ENCODE measurements at places on chromosomes 4 and X.

DNA sequence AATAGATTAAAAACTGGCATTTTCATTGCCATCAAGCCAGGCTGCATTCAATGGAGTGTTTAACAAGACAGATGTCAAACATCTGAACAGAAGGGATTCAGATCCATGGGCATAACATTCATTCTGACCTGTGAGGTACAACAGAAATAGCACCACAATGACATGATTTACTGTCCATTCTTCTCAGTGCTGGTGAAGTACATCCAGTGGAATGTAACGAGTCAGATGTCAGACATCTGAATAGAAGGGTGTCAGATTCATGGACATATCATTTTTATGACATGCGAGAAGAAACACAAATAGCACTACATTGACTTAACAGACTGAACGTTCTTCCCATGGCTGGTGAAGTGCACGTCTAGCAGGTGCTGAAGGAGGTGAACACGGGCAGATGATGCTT is 186.4 kb downstream of the PPP4R3C start:
- no peak for DNase-seq

DNA sequence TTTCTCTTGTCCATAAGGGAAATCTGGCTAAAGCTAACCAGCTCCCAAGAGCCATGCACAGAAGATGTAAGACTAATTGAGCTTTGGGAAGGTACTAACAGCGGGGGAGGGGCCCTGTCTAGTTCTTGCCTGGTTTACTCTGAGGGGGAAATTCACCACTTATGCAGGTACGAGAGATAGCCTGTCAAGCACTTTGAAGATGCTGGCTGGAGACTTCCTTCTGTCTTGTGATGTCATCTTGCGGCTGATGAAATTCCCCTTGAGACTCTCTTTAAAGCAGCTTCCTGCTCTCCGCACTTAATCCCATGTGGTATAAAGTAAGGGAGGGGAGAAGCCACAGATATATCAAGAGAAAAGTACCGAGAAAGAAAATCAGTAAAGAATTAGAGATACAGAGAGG is 345.3 kb downstream of the MAPK10 start:
- no peak for DNase-seq

DNA sequence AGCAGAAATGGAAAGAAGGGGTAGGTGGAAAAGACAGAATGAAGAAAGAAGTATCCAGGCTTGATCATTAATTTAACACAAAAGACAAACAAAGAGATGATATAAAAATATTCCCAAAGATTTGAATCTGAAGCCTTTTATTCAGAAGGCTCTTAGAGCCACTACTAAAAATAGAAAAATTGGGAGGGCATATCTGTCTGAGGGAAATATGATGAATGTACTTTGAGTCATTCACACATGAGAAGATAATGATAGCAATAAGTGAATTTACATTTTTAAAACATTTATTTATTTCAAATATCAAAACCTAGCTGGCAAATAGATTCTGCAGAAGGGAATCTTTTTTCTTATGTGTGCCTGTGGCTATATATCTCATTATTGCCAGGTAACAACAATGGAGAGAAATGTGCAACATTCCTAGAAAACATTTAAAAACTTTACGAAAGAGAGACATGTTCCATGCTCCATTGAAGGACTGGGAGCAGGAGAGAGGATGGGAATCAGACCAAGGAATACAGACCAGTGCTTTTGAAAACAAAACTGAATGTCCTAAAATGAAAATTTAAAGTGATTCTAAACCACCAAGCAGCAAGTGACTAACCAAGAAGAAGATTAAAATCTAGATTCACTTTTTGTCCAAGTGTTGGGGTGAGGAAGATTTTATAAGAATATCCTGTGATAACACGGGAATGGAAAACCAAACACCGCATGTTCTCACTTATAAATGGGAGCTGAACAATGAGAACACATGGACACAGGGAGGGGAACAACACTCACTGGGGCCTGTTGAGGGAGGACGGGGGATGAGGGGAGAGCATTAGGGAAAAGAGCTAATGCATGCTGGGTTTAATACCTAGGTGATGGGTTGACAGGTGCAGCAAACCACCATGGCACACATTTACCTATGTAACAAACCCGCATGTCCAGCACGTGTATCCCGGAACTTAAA is 41.2 kb downstream of the ANXA5 start:
- no peak for DNase-seq

DNA sequence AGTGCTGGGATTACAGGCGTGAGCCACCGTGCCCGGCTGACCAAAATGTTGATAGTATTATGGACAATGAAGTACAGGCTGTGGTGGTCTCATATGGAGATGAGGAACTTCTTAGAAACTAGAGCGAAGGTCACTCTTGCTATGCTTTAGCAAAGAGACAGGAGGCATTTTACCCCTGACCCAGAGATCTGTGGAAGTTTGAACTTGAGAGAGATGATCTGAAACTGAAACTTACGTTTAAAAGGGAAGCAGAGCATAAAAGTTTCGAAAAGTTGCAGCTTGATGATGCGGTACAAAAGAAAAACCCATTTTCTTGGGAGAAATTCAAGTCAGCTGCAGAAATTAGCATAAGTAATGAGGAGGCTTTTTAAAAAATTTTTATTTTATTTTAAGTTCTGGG is 8.5 kb upstream of the CTAG2 start:
- no peak for DNase-seq

DNA sequence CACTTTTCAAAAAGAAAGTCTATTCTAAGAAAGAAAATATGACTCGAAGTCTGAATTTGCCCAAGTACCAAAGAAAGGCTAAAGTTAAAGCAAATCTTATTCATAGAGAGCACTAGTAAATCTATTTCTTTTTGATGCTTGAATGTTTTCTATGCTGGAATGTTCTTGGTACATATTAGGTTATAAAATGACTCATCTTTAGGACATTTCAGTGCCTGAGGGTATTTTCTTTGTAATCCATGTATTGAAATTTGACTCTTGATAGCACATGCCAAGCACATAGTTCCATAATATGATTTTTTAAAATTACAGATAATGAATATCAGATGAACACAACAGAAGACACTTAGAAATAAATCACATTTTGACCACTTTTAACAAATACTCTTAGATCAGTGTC is 232.8 kb downstream of the TRIML1 start:
- DNase-seq: no peak

DNA sequence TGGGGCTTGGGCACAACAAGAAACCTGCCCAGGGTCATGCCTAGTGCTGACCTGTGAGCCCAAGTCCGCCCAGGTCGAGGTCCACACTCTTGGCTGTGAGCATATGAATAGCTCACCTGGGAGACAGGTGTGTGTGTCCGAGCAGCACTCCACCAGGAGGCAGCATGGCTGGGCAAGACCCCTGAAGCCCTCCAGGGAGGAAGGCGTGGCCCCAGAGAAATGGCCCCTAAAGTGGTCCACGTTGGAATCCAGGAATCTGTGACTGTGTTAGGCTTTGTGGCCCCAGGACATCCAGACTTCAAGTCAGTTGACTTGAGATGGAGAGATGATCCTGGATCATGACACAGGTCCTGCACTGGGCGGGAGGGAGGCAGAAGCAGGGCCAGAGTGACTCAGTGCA is 138.8 kb downstream of the CPZ start:
- no peak for DNase-seq

DNA sequence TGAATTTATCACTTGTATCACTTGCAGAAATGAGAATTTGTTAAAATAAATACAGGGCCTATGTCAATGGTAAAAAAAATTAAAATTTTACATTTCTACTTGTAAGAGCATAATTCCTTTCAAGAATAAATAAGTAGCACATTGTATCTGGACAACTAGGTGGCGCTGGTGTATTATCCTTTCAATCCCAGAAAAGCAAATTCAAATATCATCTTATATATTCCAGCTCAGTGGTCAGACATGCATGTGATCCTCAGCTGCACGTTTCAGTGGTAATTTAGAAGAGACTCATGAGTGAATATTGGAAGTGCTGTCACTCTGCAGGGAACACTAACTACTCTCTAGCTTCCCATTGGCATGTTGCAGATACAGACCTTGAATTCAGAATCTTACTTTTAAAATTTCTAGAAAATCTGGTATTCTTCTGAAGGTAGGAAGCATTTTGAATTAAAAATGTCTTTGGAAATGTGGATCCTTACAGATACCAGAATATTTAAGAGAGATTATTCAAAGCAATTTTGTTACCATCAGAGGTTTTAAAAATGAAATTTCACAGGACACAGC is 1414.7 kb upstream of the TENM3 start:
- DNase-seq: no peak

- no peak for DNase-seq
These were observed 64.1 kb downstream of the FAM184B start for GRCh38 chr4:17717301-17717700.

- no peak for DNase-seq
These were observed 8.7 kb downstream of the RHOH start for GRCh38 chr4:40205259-40206198.

GRCh38 chr4:137660211-137660610 is 127.9 kb upstream of the PCDH18 start:
- no peak for DNase-seq

DNA sequence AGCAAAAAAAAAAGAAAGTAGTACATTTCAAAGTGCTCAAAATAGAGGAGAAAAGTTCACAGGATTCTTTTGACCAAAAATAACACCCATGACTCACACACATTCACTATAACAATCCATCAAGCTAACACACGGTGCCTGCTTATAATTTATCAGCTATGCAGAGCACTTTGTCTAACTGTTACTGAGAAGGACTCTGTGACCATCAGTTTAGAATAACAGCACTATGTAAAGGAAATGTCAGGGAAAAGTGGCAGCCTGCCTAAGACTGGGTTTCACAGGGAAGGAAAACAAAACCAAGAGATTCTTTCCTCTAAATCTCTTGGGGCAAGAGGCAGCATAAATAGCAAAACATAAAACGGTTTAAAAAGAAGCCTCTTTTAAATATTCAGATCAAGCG is 54.8 kb downstream of the CCDC149 start:
- no peak for DNase-seq

DNA sequence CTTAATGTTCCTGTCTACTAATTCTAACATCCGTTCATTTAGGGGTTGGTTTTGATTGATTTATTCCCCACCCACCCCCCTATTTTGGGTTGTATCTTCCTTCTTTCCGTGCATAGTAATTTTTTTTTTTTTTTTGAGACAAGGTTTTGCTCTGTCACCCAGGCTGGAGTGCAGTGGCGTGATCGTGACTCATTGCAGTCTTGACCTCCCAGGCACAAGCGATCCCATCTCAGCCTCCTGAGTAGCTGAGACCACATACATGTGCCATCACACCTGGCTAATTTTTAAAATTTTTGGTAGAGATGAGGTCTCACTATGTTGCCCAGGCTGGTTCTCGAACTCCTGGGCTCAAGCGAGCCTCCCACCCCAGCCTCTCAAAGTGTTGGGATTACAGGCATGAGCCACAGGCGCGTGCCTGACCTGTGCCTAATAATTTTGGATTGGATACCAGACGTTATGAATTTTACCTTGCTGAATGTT is 79.9 kb downstream of the ZFX start:
- DNase-seq: no peak

- DNase-seq: no peak
These were observed 55.8 kb downstream of the WWC2 start for GRCh38 chr4:183154701-183155391.

GRCh38 chr4:153348006-153348405 is 3.5 kb downstream of the MND1 start:
- no peak for DNase-seq

DNA sequence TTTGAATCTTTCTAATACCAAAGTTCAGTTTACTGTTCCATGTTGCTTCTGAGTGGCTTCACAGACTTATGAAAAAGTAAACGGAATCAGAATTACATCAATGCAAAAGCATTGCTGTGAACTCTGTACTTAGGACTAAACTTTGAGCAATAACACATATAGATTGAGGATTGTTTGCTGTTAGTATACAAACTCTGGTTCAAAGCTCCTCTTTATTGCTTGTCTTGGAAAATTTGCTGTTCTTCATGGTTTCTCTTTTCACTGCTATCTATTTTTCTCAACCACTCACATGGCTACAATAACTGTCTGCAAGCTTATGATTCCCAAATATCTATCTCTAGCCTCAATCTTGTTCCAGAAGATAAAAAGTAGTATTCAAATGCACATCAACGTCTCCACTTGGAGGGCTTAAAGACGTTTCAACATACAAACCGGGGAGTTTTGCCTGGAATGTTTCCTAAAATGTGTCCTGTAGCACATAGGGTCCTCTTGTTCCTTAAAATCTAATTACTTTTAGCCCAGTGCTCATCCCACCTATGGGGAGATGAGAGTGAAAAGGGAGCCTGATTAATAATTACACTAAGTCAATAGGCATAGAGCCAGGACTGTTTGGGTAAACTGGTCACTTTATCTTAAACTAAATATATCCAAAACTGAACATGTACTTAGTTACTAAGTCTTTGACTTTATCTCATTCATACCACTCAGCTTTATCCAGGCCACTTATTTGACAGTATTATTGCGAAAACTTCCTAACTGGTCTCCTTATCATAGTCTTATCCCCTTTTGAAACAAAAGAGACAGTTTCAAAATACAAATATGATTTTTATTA is 3.6 kb upstream of the AFP start:
- DNase-seq: no peak

DNA sequence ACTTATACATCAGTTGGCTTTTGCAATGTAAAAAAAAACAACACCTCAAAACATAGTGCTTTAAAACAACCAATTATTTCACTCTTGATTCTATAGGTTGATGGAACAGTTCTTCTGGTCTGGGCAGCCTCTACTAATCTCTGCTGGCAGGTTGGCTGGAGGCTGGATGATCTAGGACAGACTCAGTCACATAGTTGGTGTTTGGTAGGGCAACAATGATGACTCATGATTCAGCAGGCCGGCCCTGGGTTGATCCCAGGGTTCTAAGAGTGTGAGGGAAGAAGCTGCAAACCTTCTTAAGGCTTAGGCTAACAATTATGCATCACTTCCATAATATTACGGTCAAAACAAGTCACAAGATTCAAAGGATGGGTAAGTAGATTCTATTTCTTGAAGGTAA is 558.2 kb downstream of the ZNF674 start:
- DNase-seq: no peak

DNA sequence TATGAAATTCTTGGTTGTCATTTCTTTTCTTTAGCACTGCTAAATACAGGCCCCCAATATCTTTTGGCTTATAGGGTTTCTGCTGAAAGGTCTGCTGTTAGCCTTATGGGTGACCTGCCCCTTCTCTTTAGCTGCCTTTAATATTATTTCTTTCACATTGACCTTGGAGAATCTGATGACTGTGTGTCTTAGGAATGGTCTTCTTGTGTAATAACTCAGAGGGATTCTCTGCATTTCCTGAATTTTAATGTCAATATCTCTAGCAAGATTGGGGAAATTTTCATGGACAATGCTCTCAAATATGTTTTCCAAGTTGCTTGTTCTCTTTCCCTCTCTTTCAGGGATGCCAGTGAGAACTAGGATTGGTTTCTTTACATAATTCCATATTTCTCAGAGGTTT is 292.4 kb downstream of the SLC7A11 start:
- no peak for DNase-seq

- DNase-seq: no peak
These were observed 572.0 kb downstream of the ADGRL3 start for GRCh38 chr4:61772126-61772525.

- no peak for DNase-seq
These were observed 395.0 kb downstream of the DTHD1 start for GRCh38 chr4:36676139-36677050.
